ENCODE measurements at places on chromosomes 7 and 10.

GRCh38 chr7:128458956-128459355, 3.3 kb downstream of the HILPDA start:
- DNase-seq, result no peak

DNA sequence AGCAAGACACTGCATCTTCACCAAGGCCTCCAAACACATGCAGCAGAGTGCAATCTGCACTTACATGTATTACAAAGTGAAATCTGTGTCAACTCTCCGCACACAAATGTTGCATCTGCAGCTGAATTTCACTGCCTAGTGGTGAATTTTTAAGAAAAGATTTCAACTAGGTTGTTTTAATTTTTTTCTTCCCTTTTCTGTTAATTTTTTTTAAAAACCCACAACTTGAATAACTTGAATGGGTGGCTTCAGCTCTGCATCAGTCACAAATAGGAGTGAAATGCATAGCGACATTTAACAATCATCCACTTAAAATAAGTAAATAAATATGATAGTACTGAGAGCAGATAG, 5.9 kb downstream of the HOXA13 start:
- no peak for DNase-seq

- DNase-seq, result no peak
Observed at GRCh38 chr10:3471472-3471871, 298.9 kb upstream of the PITRM1 start.

- DNase-seq, result no peak
Observed at GRCh38 chr7:101185258-101185839, 5.3 kb upstream of the NAT16 start.

DNA sequence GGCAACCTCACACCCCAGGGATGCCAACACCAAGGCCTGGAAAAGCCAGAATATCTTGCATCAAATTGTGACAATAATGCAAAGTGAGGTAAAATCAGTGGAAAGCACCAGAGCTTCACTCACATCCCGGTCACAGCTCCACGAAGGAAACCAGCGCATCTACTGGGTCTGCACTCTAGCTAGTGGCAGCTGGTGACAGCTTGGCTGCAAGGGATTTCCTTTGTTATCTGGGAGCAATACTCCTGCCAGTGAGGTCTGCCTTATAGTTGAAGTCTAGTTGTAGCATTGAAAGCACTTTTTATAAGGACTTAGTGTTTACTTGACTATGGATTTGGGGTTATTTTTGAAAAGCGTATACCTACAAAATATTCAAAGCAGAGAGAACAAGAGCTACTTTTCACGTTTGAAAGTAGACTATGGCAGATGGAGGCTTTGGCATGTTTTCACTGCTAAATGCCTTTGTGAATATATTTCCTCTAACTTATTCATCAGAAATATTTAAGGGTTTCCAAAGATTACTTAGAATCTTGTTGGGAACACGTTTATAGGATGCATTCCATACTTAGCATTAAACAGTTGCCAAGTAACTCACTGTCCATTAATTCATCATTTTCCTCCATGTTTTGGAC, 26.1 kb downstream of the WDFY4 start:
- DNase-seq, result no peak

DNA sequence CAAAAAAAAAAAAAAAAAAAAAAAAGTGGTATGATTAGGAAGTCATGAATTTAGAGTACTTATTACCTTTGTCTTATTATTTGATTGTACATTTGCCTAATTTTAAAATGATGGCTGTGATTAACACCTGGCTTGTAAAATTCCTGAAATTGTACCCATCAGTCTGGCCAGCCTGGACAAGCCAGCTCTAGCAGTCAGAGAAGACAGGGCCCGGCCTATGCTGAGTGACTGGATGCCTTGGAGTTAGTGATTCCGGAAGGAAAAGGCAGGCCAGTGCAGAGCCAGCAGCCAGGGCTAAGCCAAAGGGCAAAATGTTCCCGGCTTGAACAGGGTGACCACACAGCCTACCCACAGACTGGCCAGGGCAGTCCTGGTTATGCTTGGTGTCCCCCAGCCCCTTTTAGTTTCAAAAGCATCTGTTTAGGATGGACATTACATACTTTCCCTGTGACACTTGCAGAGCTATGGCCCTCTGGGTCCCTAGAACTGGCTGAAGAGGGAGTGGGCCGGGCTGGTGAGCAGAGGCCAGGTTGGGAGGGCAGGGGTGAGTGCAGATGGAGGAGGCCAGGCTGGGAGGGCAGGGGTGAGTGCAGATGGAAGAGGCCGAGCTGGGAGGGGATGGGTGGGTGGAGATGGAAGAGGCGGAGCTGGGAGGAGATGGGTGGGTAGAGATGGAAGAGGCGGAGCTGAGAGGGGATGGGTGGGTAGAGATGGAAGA, 61.7 kb downstream of the PROSER2 start:
- no peak for DNase-seq

DNA sequence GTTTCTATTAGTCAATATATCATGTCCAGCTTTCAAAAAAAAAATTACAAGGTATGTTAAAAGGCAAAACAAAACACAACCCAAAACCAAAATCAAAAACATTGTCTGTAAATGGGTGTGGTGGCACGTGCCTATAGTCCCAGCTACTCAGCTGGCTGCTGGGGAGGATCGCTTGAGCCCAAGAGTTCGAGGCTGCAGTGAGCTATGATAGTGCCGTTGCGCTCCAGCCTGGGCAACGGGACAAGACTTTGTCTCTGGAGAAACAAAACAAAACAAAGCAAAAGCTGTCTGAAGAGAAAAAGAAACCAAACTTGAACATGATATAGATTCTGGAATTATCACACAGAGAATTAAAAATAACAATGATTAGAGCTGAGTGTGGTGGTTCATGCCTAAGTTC, 10.3 kb upstream of the CPA5 start:
- no peak for DNase-seq

GRCh38 chr10:28664369-28664740, 13.0 kb upstream of the BAMBI start:
- no peak for DNase-seq

DNA sequence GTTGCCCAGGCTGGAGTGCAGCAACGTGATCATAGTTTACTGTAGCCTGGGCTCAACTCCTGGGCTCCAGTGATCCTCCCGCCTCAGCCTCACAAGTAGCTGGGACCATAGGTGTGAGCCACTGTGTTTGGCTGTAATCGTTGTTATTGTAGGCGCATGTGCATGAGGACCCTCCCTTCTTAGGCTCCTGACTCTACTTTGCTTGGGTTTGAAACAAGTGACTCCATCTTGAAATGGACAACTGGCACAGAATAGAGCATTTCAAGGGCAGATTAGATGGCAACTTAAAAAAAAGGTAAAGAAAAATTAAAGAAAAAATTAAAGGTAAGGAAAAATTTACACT, 15.4 kb upstream of the GIMAP8 start:
- no peak for DNase-seq

GRCh38 chr7:134639683-134640279, 6.9 kb upstream of the BPGM start:
- DNase-seq, result no peak

All from activated T-cell treated with anti-CD3 and anti-CD28 coated beads, Interleukin-2, amount 50 U/mL, for 24 hours (primary cell).